ENCODE measurements at places on chromosomes 2 and 18. TPM values are rescaled to one million over a fixed set of nuclear protein-coding genes. Genes with fewer than 3 reads are reported as not detected.

TUBB8B gene
- not detected for polyA plus RNA-seq

DNA sequence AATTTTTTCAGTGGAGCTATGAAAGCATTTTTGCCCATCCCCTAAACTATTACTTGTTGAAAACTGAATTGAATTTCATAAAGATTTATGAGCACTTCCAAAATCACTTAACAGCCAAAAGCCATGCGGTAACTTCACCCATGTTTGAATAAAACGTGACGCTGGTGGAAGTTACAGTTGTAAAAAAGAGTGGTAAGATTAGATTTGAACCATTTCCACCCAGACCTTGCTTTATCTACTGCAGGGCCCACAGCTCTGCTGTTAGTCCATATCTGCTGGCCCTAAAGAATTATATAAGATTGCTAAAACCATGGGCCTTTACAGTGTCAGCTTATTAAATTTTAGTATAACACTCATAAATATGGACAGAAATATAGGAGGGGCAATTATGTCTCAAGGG, 15.5 kb upstream of the ITGA4 start:
- no peak for DNase-seq

DNA sequence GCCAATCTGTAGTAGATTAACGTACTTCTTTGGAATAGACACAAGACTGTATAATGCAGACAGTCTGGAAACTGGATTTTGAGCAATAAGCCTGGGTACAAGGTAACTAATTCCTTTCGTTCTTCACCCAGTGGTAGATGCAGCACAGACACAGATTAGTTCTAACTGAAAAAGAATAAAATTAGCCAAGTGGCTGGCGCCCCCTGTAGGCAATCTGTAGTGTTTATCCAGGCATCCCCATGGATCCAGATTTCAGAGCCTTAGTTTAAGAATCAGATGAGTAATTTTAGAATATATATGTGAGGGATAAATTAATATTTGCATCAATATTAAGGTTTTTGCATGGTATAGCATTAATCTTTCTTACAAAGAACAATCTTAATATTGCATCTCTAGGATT, 563.9 kb downstream of the DCC start:
- peak; percentile 26 for DNase-seq

DNA sequence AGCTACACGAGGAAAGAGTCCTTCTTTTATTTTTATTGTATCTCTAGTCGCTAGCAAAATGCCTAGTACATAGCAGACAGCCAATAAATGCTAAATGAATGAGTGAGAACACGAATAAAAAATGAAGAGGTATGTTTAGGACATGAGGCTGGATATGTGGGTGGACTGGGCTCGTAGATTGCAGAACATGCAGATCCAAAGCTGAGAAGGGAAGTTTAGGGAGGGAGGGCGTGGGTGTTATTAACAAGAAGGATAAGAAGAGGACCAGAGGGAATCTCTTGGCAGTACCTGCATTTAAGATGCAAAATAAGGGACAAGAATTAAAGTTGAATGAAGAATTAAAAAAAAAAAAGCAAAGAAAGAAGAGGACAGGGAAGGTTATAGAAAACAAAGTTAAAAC, 161.1 kb downstream of the MAP2 start:
- DNase-seq: no peak

GRCh38 chr2:239257511-239257937, 143.3 kb downstream of the HDAC4 start:
- DNase-seq: no peak

DNA sequence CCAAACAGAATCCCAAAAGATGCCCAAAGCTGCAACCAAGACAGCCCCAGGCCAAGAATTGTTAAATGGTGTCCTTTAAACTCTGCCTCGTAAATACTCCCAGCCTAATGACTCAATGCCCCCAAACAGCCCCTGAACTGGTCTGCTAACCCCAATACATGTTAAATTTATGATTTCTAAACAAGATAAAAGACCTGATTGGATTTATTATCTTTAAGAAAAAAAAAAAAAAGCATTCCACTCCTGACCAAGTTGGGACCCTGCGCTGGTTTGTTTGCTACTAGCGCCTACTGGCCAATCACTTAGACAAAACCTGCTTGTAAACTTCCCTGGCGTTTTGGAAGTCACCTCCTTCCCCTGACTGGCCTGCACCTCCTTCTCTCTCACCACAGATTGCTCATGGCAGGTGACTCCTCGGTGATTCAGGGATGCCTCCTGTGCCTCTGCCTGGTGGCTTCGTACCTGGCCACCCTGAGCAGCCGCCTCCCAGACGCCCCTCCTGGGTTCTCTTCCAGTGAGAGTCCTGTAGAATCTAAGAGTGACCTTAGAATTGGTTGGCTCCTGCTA, 121.3 kb downstream of the BCL11A start:
- DNase-seq: no peak

DNA sequence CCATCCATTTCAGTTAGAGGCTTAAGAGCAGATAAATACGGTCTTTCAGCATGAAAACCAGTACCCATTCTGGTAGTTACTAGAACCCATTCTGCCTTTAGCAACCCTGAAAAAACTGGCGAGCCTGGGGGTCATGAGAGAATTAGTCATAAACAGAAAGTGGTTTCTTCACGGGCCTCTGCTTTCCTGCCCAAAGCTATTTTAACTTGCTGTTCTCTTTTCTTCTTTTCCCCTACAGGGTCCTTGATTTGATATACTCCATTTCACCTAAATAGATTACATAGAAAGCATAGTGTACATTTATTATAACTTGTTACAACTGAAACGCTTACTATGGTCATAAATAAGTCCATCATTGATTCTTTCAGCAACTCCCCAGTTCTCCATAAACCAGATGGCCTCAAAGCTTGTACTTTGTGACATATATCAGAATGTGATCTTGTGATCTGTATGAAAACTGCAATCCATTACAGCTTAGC, 48.3 kb downstream of the WDFY1 start:
- DNase-seq: no peak

RPRM gene
- polyA plus RNA-seq: not detected

DNA sequence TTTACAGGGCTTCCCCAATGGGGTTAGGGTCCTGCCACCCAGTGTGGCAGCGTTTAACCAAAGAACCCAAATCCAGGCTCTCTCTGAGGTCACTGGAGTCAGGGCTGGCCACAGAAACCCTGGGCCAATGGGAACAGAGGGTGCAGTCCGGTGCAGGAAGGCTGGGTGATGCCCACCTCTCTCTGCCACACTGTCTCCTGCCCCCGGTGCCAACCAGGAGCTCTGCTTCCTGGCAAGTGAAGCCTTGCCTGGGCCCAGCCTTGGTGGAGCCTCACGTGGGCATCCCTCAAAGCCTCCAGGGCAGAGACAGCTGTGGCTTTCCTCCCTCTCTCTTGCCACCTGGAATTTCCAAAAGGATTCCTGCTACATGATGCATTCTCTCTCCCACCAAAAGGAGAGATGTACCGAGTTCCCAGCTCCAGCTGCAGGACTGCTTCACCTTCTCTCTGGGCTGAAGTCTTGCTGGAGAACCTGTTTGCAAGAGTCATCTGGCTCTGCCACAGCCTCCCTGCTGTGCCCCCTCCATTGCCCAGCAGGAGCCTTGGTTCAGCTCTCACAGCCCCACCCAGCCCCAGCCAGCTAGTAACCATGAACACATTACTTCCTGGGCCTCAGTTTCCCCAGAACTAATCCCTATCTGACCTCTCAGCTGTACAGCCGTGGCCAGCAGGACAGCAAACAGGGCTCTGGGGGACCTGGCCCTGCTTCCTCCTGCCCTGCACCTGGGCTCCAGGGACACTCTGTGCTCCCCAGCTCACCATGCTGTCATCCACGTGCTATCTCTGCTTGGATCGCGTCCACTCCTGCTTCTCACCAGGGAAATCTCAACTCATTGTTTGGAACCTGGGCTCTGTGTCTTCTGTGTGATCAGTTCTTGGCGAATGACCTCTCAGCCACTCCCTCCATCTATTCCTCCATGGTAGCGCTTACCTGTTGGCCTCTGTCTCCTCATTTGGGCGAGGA, 43.4 kb downstream of the KCNF1 start:
- DNase-seq: no peak

DNA sequence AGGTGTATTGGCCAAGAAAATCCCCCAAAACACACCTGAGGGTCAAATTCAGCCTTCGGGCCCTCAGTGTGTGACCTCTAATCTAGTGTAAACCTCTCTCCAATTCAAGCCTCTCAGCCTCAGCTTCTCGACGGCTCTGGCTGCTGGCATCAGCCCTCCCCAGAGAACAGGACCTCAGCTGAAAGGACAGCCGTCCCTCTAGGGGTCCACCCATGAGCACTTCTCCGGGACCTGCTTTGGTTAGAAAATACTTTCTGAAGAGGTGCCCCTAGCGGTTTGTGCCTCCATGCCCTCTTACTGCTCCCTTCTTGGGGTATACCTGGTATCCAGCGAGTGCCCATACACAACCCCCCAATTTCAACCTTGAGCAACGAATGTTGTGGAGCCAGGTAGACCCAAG, 48.8 kb downstream of the INHBB start:
- no peak for DNase-seq

GRCh38 chr2:8833853-8834252, 3.6 kb downstream of the KIDINS220 start:
- no peak for DNase-seq

LCT gene
- 0.05 TPM for polyA plus RNA-seq

DNA sequence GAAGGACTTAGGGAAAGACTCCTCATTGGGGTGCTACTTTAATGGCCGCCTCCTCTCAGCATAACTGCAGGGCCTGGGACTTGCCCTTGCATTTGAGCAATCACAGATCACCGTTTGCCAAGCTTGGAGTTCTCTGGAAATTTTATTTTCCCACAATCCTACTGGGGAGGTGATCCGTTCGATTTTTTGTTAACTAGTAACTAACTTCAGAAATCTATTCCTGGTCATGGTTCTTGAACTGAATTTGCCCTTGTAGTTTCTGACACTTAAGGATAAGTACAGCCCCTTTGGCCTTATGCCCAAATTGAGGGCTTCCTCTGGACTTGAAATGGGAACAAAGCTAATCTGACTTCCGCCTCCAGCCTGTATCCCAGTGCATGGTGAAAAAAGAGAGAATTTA, 60.5 kb upstream of the ST3GAL5 start:
- DNase-seq: no peak

- DNase-seq: no peak
These were observed 192.5 kb downstream of the TPGS2 start for GRCh38 chr18:36636237-36636817.

DNA sequence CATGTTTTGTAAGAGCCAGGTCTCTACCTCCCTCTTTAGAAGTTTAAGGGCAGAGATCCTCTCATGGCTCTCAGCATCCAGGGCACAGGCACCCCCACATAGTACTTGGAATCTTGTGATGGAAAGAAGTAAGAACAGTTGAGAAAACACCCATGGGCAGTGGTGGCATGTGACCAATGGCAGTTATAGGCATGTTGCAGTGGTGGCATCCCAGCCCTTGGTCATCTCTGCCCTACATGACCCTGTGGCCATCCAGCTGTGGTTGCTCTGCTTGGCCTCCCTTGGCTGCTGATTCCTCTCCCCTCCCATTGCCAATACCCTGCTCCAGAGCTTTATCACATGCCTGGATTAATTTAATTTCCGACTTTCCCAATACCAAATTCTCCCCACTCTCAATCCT, 13.3 kb upstream of the MSH2 start:
- DNase-seq: no peak

GRCh38 chr2:73109431-73110167, 3.1 kb downstream of the RAB11FIP5 start:
- DNase-seq: no peak

DNA sequence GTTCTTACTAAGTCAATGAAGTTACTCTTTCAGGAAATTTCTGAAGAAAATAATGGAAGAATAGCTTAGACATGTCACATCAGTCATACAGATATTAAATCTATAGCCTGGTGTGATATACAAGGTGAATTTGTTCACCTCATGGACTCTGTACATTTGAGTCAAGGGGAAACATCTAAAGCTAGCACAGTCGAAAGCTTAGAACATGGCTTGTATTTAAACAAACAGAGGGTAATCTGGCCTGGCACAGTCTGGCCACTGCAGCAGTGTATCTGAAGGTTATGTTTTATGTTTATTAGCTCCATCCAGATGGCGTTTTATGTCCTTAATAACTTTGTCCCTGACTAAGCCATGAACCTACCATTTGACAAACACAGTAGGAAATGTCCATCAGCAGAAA, 817.3 kb downstream of the SATB2 start:
- no peak for DNase-seq

- DNase-seq: peak; percentile 46
These were observed 26.8 kb downstream of the MPHOSPH10 start for GRCh38 chr2:71157124-71157793.

DNA sequence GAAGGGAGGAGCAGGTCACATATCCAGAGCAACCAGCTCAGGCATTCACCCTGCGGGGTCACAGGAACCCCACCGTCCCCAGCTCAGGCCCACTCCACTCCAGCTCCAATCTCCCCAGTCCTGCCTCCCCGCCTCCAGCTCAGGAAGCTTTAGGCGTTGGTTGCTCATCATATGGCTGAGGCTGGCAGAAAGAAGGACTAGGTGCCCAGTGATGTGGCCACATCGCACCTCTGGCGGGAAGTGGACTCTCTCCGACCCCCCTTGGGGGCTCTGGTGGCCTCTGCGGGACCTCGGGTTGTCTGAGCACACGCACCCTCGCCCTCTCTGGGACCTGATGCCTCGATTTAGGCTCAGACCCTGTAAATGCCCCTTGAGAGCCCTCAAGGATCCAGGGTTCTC, 187.7 kb downstream of the ZFP36L2 start:
- DNase-seq: no peak

GRCh38 chr2:145806546-145806945, 1286.6 kb upstream of the ZEB2 start:
- DNase-seq: no peak

GNLY gene
- polyA plus RNA-seq: not detected

MZT2A gene
- 129 TPM for polyA plus RNA-seq

DNA sequence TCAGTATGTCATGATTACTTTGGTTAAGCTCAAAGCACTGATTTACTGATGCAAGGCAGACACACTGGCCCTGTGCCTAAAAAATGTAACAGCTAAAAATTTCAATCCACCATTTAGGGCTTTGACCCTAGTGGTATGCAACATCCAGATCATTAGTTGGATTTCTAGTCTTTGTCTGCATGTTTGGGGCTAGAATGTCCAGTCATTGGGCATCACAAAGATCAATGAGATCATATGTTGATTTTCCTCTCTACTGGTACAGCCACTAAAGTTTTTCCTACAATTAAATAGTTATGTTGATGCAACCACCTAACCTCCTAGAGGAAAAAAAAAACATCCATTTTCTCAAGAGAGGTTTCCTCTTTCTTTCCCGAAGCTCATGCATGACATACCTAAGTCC, 53.4 kb upstream of the REV1 start:
- no peak for DNase-seq

GRCh38 chr2:159637240-159637639, 20.9 kb upstream of the BAZ2B start:
- DNase-seq: no peak

GRCh38 chr2:75522543-75523312, 38.0 kb downstream of the EVA1A start:
- no peak for DNase-seq

FAM168B gene
- polyA plus RNA-seq: 84.0 TPM

DNA sequence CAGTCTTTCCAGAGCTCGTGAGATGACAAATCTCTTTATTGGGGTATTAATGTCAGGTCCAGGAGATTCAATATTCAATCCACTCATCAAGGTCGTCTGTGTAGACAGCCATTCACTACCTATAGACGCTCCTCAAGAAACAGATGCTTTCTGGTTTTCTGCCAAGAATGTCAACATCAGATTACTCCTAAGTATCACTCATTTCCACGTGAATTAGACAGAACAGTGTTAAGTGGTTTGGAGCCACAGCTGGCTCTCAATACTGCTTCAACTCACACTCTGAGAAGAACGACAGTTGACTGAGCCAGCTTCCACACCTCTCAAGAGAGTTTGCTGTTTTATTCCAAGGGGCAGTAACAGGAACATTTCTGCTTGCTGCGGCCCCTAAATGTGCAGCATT, 113.5 kb upstream of the NEDD4L start:
- no peak for DNase-seq

- no peak for DNase-seq
These were observed 7.3 kb downstream of the ASPRV1 start for GRCh38 chr2:69954084-69954483.

Measured in A549 (cell line).